ENCODE measurements at places on chromosomes 3 and 15. TPM values are rescaled to one million over a fixed set of nuclear protein-coding genes. Genes with fewer than 3 reads are reported as not detected.

HIGD2B gene
- not detected for total RNA-seq

TMPRSS7 gene
- not detected for total RNA-seq

MYZAP gene
- 0.25 TPM for total RNA-seq

AHSG gene
- total RNA-seq: not detected

Data from temporal lobe (tissue), 4 donors.